ENCODE measurements at places on chromosomes 16 and 17.

- peak; percentile 38 for DNase-seq
Observed at GRCh38 chr16:21608639-21609328, 9.4 kb downstream of the METTL9 start.

GRCh38 chr16:88048985-88049384 lies 97.8 kb downstream of the BANP start:
- DNase-seq: no peak

DNA sequence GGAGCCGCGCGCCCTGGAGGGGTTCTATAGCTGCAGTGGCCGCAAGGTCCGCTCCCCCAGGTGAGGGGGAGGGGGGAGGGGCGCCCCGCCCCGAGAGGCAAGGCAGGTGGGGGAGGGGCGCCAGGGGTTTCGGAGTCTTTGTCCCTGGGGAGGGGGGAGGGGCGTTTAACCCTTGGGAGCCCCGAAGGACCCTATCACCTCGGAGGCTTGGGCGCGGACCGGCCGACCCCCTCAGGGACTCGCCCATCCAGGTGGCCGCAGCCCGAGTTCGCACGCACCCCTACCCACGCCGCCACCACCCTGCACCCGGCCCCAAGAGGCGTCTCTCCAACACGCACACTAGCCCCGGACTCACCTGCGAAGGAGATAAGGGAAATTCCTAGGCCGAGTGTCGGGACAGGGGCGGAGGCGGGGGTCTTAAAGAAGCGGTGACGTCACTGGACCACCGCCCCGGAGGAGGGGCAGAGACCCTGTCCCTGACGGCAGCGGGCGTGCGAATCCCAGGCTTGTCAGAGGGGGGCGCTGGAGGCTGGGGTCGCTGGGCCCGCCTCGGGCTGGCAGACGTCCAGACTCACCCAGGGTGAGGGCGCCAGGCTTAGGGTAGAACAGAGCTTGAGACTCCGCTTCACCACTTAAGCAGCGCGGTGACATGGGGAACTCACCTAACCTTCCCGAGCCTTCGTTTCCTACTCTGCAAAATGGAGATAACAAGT lies at the start of gene CLDN6:
TSS of gene CLDN6 (minus strand) at position 390 of the 713 bp plus-strand sequence. CDS start 2,162 bp downstream, outside the sequence.
- DNase-seq: no peak

DNA sequence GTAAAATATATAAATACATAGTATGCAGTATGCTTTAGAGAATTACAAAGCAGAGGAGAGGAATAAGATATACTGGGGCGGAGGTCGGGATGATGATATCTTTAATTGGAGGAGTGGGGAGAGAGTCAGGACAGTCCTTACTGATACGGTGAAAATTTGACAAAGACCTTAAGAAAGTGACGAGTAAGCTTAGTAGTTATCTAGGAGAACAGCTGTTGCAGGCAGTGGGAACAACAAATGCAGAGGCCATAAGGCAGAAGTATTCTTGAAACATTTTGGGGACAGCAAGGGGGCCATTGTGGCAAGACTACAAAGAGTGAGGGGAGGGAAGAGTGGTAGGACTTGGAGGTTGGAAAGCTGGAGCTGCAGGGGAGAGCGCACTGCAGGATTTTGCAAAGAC lies 22.3 kb upstream of the CDC6 start:
- no peak for DNase-seq

GRCh38 chr16:66653581-66654350 lies 42.8 kb downstream of the CMTM4 start:
- no peak for DNase-seq

GRCh38 chr17:78529871-78530670 lies 47.1 kb downstream of the DNAH17 start:
- DNase-seq: peak; percentile 78

GRCh38 chr17:42774066-42774745 lies 957 bp downstream of the VPS25 start:
- DNase-seq: no peak

GRCh38 chr17:72942579-72942978 lies 149.9 kb downstream of the SLC39A11 start:
- no peak for DNase-seq

DNA sequence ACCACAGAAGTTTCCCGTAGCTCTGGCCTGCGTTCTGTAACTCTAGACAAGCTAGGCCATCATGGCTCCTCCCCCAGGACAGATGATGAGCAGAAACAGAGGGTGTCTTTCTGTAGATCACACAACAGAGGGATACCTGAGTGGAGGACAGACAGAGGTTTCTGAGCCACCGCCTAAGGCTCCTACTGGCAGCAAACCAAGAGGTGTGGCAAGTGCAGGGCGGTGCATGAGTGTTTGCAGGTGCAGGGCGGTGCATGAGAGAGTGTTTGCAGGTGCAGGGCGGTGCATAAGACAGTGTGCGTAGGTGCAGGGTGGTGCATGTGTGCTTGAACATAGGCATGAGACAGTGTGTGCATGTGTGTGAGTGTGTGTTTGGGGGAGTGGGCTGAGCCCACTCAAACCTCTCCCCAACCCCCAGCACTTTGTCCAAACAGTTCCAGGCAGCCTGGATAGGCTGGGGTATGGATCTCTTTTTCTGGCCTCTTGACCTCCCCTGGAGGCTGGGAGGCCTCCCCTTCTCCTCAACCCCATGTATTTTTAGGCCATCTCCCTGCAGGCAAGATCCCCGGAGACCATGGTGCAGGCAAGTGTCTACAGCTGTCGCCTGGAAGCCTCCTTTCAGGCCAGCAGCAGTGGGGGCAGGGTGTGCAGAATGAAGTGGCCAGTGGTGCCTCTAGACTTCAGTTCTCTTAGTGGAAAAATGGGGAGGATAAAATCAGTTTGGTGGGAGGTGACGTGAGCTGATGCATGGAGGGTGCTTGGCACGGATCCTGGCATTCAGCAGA lies 53.4 kb upstream of the CBX4 start:
- no peak for DNase-seq

- no peak for DNase-seq
Observed at GRCh38 chr17:51995797-51996403, 162.6 kb downstream of the CA10 start.

- no peak for DNase-seq
Observed at GRCh38 chr17:59853168-59853918, 39.4 kb downstream of the TUBD1 start.

GRCh38 chr16:85781695-85782370 lies 17.5 kb downstream of the EMC8 start:
- DNase-seq: peak; percentile 77

DNA sequence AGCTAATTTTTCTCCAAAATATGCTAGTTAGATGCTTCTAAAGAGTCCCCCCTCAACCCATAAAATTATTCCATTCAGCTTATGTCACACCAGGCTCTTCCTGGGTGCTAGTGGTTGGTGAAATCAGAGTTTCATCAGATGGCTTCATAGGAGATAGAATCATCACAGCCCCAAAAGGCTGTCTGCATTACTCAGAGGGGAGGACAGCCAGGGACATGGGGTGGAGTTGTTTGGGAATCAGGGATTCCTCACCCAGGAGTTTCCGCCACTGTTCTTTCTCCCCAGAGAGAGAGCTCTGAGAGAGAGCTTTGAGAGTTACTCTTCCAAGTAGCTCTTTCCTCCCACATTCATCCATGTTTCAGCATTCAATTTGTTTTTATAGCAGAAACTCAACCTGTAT lies 288 bp upstream of the KRT34 start:
- DNase-seq: no peak

GRCh38 chr16:53131050-53131362 lies 76.2 kb downstream of the CHD9 start:
- DNase-seq: no peak

DNA sequence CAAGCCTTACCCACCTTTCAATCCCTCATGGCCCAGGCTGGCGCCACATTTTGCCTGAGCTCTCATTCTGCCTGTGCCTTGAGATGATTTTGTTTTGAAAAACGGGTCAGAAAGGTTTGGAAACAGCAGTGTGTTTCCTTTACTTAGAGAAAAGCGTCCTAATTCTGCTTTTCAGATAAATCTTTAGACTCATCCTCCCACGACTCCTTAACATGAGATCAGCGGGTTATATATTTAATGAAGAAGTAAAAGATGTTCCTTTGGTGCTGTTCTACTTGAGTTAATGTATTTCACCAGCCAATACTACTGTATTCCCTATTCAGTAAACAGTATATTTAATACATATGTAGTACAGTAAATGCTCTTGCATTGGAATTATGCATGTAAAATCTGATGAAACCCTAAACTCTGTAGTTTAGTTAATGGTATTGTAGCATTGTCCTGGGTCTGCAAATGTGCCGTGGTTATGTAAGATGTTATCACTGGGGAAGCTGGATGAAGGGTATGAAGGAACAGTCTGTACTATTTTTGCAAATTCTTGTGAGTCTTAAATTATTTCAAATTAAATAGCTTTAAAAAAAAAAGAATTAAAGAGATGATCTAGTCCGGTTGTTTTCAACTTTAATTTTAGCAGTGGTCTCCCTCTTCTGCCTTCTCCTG lies 199.4 kb upstream of the CACNG5 start:
- no peak for DNase-seq

Measured in upper lobe of left lung (tissue), 6 donors.